Aorta (tissue), 5 donors: ENCODE measurements at places on chromosomes 6 and 20.

DNA sequence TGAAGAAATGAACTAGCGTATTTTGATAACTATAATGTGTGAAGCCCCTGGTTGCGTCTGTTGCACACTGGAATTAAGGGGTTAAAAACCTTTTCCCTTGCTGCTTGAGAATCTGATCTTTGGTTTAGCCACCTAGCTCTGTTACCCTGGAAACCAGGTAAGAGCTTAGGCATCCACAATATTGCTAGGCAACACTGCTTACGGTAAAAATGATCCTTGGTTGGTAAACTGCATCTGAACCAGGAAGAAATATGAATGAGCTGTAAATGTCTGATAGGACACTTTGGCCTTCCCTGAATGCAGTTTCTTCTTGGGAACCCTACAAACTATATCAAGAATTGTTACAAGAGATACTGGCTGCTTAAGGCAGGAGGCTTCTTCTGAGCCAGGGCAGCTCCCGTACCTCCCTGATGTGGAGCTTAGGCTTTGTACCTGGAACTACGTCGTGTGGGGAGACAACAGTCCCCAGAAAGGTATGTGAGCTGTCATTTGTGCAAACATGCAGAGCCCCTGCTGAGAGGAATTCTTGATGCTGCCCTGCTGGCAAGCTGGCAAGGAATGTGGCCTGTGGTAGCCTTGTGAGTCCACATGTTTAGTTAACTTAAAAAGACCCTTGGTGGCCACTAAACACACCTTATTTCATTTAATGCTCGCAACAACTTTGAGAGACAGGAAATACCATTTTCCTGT is 18.4 kb downstream of the UBE3D start:
- DNase-seq: no peak

GRCh38 chr6:39466631-39467030 is 144.1 kb upstream of the KCNK16 start:
- DNase-seq: no peak

DNA sequence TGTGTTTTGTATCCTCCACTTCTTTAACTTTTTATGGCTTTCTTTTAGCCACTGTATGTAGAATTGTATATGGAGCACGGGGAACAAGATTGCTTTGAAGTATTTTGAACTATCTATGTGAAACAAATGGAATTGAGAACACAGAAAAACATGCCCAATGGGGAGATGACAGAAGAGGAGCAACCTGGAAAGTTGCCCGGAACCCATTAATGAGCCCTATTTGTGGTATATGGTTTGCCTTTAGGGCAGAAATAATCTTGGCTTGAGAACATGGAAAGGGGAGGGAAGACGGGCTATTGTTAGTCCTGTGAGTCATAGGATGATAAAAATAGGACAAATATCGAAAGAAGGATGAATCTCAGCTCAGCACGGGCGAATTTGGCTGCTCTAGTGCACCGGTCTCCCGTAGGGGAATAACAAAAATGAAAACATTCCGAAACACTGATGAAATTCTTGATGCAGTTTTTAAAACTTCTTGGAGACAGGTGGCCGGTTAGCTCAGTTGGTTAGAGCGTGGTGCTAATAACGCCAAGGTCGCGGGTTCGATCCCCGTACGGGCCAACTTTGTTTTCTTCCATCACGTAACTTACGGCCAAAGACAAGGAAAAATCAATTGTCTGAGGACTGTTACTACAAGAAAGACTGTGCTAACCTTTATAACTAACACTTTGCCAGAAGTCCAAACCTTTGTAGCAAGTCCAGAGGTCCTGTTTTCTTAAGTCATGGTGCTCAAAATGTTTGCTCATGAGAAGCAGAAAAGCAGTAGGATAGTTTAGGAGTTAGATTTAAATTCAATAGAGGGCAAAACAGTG is 15.7 kb downstream of the HMGN4 start:
- DNase-seq: peak; percentile 93

DNA sequence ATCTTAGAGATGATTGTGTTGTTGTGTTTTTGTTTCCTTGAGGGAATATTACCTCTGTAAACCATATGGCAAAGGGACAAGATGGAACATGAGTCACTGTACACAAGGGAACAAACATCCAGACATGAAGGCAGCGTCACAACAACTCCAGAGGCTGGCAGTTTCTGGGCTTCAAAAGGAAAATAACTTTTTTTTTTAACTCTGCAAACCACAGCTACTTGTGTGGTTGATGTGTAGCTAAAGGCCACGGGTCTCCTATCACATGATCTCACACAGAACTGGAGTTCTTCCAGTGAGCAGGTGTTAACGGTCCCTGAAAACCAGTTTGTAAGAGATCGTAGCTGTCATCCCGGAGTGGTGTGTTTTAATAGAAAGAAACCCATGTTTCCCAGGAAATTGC is 33.2 kb upstream of the HBS1L start:
- no peak for DNase-seq

DNA sequence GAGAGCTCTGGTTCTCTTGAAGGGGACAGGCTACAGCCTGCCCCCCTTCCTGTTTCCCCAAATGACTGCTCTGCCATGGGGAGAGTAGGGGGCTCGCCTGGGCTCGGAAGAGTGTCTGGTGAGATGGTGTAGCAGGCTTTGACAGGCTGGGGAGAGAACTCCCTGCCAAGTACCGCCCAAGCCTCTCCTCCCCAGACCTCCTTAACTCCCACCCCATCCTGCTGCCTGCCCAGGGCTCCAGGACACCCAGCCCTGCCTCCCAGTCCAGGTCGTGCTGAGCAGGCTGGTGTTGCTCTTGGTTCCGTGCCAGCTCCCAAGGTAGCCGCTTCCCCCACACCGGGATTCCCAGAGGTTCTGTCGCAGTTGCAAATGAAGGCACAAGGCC is 9.8 kb downstream of the VEGFA start:
- no peak for DNase-seq

DNA sequence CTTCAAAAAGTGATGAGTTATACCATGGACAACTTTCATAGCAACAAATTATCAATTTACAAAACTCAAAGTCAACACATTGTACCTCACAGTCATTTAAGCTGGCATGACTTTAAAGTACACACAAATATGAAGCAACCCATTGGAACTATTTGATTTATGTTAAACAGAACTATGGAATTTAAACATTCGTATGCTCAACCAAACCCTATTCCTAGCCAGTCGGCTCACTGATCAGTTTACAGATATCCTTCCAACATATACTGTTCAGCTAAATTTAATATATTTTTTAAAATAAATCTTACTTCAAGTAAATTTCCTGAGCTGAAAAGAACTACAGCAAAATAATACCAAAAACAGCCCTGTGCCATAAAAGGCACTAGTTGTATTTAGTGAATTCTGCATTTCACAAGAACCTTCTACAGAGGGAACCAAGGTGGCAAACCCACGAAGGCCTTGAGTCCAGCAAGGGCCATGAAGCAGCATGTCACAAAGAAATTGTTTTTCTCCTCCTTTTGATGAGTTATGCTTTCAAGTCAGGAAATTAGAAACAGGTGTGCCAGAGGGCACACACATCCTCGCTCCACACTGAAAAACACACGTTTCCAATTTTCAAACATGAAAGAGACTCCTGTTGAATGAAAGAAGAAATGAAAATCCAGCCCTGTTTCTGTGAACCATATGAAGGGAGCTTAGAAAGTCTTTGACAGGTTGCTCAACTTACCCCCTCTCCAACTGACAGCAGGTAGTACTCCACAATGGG is 122.8 kb downstream of the TASP1 start:
- DNase-seq: no peak

DNA sequence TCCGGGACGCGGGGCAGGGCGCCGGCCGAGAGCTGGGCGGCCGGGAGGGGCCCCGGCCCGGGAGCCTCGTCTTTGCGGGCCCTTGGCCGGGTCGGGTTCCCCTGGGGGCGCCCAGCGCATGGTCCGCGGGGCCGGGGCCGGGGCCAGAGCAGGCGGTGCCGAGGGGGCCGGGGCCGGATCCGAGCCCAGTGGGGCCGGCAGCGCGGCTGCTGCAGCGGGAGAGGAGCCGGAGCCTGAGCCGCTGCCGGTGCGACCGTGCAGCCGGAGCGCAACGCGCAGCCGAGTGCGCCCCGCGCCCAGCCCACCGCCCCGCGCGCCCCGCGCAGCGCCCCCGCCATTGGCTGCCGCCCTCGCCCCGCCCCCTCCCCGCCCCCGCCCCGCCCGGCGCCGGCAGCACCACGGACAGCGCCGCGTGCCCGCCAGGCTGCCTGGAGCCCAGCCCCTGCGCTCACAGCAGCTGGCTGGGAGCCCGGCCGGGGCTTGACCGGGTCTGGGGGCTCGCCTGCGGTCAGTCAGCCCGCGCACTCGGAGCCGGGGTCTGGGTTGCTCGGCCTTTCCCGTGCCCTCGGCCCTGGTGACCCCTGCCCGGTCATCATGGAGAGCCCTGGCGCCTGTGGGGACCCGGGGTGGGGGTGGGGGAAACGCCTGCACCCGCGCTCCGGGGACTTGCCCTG is at the start of gene HRH3:
TSS of gene HRH3 (minus strand) at position 287 of the 674 bp plus-strand sequence. CDS start 308 bp downstream, outside the sequence.
- no peak for DNase-seq

- DNase-seq: peak; percentile 35
Measured at GRCh38 chr6:444653-445275, 53.2 kb downstream of the IRF4 start.

- DNase-seq: no peak
Measured at GRCh38 chr6:64100702-64101303, 465.2 kb downstream of the PHF3 start.
